ENCODE measurements at places on chromosomes 12 and 14.
A peak's percentile ranks its signal among the peaks of the same experiment; 100 is the strongest.

DNA sequence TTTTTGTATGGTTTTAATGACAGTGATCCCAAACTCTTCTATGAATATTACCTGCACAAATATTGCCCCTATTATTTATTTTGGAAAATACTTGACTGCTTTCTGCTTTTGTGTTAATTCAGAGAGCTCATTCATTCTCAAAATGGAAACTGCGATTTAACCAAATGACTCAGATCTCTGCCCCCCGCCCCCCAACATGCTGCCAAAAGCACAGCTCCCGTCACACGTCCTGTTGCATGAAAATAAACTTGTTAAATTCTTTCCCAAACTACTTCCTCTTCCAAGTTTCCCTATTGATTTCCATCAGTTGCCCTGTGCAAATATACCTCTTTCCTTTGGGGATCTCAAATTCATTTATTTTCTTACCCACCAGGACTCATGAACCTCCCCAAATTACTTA lies 18.0 kb upstream of the NRDE2 start:
- no peak for DNase-seq

- no peak for DNase-seq
These were observed 55.5 kb upstream of the DYRK2 start for GRCh38 chr12:67593041-67593440.

DNA sequence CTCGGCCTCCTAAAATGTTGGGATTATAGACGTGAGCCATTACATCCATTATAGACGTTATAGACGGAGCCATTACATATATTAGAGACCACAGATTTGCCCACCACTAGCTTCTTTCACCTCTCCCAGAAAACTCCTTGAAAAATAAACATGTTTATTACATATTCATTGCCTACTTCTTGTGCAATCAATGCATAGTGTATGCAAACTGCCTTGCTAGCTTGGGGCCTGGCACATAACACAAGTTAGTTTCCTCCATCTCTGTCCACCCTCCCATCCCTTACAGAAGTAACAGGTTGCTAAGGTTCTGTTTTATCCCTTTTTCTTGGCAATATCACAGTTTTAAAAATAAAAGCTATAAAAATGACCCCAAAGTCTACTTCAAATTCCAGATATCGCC lies 66.4 kb upstream of the KRR1 start:
- no peak for DNase-seq

GRCh38 chr12:118107694-118108093 lies 3.9 kb upstream of the VSIG10 start:
- no peak for DNase-seq

DNA sequence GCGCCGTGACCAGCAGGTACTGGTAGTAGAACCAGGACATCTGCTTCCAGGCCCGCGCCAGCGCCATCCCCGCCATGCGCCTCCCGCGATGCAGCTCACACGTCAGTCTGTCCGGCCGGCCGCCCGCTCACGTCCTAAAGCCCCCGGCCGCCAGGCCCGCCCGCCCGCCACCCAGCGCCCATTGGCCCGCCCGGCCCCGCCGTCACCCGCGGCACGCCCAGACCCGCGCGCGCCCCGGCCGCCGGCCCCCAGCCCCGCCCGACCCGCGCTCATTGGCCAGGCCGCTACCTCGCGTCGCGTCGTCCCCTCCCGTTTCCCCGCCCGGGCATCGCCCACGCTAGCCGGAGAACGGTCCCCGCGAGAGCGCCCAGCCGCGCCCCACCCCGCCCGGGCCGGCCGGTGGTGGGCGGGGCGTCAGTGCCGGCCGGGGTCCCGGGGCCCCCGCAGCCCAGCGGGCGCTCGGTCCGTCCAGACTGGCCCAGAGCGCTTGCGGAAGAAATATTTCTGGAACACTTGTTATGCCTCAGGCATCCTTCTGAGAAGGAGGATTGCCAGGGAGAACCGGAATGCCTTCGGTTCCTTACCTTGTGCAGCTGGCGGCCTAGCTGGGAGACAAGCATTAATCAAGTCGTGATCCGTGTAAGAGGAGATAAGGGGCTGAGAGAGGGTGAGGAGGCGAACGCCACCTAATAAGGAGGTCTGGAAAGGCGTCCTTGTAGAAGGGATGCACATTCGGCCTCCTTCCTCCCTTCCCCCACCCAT lies at the start of gene SPTSSA:
SPTSSA (minus strand) TSS at position 109 of the 762 bp plus-strand sequence; CDS start at position 76, 33 bp downstream.
- peak; percentile 89 for DNase-seq

All from SK-MEL-5 (cell line).